ENCODE measurements at places on chromosomes 4 and X. TPM values are rescaled to one million over a fixed set of nuclear protein-coding genes. Genes with fewer than 3 reads are reported as not detected.

Gene MTTP
- polyA plus RNA-seq = 0.10 TPM

DNA sequence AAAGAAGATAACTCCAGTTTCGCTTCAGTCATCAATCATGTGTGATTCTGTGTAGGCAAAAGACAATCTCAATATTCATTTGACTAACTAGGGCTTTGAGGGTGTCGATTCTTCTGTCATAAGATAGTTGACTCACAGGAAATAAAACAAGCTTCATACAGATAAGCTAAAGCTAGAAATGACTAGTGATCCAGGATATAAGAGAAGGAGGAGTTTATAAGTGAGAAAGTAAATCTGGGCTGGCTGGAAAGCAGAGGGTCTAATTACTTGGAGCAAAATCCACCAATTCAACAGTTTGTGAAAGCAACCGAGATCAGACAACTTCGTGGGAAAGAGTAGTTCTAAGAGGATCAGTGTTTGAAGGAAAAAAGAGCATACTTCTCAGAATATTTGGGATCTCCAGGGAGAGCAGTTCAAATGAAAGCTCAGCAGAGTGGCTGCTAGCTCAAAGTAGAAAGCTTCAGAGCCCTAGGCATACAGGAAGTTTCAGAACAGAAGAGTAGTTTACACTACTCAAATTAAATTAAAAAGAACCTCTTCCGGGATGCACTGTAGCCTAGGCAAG is 429.3 kb downstream of the INPP4B start:
- DNase-seq = no peak
- no peaks in the 10 kb centered on the region for H3K4me1 ChIP-seq
- H3K36me3 ChIP-seq = no peaks in the 10 kb centered on the region
- no peak overlapping the region for H3K4me3 ChIP-seq
- no peaks in the 10 kb centered on the region for H3K27me3 ChIP-seq

DNA sequence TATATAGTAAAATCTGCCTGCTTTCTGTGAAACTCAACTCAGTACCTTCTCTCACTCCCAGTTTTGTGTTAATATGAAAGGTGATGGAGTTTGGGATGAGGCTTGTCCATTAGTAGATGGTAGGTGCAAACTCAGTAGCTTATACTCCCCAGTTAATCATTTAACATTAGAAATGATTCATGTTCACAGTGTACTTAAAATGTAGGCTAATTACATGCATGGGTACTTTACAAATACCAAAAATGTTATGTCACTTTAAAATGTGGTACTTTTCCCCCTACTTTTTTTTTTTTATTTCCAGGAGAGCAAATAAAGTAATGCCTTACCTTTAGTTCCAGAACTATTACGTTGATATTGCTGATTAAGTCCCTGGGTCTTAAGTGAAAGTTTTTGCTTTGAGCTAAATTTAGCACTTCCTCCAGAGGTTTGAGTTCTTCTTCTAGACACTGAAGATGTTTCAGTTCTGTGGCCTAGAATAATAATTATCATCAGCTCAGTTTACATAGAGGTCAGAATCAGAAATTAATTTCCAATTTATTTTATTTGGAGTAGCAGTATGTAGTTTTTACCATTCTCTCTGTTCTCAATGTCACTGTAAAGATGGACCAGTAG is 3.0 kb downstream of the IL2 start:
- no peaks in the 10 kb centered on the region for H3K4me1 ChIP-seq
- DNase-seq = no peak
- no peak overlapping the region for H3K4me3 ChIP-seq
- no peak overlapping the region for H3K27ac ChIP-seq
- no peaks in the 10 kb centered on the region for H3K36me3 ChIP-seq

DNA sequence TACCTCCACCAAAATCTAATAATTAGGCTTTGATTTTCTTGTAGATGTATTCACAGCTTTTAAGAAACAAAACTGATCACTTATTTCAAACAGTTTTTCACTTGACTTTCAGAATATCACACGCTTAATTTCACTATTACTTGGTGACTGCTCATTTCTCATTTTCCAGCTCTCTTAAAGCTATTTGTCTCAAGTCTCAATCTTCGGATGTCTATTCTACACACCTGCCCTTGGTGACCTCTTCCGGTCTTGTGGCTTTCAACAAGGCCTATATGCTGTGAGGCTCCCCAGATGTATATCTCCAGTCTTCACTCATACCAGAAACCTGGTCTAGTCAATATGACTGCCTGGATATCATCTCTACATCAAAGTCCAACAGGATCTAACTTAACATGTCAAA is 34.9 kb upstream of the ANXA10 start:
- no peak overlapping the region for H3K27ac ChIP-seq
- H3K27me3 ChIP-seq = no peaks in the 10 kb centered on the region
- no peak for DNase-seq
- no peaks in the 10 kb centered on the region for H3K36me3 ChIP-seq
- no peak overlapping the region for H3K4me3 ChIP-seq

- no peaks in the 10 kb centered on the region for H3K27me3 ChIP-seq
- no peaks in the 10 kb centered on the region for H3K4me1 ChIP-seq
- no peak overlapping the region for H3K4me3 ChIP-seq
- H3K36me3 ChIP-seq = no peaks in the 10 kb centered on the region
Measured at GRCh38 chr4:108559068-108559793, 61.1 kb upstream of the RPL34 start.

Data from lung (tissue), 17 donors.